ENCODE measurements at places on chromosomes 16 and 17.

GRCh38 chr17:36740157-36740556 is 138.8 kb downstream of the MRM1 start:
- DNase-seq, result no peak

- DNase-seq, result no peak
These were observed 4.5 kb upstream of the PYCR1 start for GRCh38 chr17:81941484-81942166.

GRCh38 chr17:40485851-40486521 is 15.4 kb downstream of the TNS4 start:
- DNase-seq, result no peak

DNA sequence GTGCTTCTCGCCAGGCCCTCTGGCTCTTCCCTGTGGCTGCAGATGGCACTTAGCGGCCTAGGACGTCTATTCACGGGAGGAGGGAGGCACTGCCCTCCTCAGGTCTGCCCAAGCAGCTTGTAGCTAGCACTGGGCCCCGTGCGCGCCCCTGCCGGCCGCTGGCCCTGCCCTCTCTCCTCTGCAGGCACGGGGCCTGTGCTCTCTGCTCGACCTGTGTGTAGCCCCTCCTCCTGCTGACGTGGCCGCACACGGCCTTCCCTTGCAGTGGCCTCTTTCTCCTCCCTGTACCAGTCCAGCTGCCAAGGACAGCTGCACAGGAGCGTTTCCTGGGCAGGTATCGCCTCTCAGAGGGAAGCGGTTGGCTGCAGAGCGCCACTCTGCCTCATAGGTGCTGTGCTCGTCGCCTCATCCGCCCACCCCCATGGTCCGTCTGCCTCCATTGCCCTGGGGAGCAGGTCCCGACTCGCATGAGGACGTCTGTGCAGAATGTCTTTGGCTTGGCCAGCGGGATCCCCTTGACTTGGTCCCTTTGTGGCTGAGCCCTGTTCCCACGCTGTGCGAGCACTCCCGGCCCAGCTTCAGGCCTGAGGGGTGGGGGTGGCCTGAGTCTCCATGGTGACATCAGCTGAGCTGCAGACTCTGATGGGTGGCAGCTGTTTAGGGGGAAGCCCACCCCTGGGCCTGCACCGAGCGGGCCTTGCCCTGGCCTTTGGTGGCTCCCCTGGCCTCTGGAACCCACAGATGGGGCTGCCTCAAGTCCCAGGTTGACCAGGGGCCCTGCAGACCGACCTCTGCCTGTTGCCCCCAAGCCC is 34.6 kb downstream of the TSC2 start:
- no peak for DNase-seq

- DNase-seq, result no peak
These were observed 182.6 kb downstream of the C16orf78 start for GRCh38 chr16:49556249-49556605.

DNA sequence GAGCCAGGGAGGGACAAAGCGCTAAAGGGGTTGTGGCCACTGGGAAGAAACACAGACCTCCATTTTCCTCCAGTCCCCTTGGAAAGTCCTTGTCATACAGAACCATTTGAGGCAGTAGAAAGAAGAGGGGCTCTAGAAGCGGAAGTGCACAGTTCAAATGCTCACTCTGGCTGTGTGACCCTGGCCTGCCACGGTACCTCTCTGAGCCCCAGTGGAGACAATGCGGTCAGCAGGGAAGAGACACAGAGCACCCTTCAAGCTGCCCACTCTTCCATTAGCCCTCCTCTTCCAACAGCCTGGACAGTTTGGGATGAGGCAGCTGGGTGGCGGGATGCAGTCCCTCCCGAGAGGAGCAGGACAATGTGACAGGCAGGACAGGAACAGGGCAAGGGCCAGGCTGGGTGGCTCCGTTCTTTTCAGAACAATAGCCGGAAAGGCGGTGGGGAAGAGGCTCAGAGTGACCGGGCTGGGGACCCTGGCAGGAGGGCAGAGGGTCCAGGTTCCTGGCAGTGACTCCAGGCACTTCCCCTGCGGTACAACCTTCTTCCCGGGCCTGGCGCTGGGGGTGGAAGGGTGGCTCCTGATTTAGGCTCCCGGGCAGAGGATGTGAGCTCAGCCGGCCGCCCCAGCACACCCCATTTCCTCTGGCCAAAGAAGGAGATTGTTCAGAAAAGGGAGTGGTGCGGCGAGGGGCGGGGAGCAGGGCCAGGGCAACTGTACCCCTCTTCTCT is 5.6 kb downstream of the CASKIN2 start:
- no peak for DNase-seq

DNA sequence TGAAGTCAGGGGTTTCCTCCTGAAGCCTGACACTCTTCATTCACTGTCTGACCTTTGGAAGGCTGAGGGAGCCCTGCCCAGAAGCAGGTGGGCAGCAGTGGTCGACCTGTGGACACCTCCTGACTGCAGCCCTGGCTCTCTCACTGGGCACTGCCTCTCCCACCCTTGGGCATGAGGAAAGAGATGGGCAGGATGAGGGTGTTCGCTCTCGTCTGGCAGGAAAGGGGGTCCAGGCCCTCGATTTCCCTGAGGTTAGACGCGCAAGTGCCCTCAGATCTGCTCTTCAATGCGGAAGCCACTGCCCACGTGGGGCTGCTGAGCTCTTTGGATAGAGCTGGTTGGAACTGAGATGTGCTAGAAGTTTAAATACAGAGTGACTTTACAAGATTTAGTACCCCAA is 171.9 kb downstream of the AHSP start:
- DNase-seq, result no peak

DNA sequence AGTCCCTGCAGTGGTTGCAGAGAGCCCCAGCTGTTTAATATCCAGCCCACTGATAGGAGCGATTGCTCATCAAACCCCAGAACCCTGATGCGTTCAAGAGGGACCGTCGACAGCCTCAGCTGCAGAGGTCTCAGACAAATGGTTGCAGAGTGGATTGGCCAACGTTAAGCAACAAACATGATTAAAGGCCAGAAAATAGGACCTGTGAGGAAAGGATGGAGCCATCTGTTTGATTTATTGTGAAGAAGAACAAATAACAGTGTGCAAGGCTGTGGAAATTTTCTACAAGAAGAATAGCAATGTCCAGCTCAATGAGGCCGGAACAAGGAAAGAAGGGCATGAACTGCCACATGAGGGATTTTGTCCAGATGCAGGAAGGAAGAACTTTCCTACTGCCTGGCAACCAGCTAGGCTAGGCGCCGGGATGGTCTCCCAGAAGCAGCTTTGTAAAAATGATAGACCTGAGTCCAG is 138.4 kb upstream of the DNAH9 start:
- DNase-seq, result no peak

- no peak for DNase-seq
These were observed 163.5 kb upstream of the ZNF267 start for GRCh38 chr16:31710134-31710533.

DNA sequence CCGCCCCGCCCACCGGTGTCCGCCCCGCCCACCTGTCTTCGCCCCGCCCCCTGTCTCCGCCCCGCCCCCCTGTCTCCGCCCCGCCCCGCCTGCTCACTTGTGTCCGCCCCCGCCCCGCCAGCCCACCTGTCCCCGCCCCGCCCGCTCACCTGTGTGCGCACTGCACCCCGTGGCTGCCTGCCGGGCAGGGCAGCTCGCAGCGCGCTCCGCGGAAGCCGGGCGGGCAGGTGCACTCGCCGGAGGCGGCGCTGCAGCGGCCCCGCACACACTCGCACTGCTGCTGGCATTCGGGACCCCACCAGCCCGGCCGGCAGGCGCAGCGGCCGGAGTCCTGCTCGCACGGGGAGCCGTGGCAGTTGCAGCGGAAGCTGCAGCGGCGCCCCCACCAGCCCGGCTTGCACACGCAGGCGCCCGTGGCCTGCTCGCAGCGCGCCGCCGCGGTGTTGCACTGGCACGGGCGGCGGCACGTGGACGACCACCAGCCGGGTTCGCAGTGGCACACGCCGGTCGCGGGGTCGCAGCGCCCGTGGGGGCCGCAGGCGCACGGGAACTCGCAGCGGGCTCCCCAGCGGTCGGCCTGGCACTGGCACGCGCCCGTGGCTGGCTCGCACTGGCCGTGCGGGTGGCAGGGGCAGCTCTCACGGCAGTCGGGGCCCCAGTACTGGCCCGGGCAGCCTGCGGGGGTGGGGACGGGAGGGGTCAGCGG is 2.1 kb downstream of the SCARF1 start:
- DNase-seq, result no peak

- no peak for DNase-seq
These were observed 34.5 kb downstream of the YWHAE start for GRCh38 chr17:1365445-1366039.

DNA sequence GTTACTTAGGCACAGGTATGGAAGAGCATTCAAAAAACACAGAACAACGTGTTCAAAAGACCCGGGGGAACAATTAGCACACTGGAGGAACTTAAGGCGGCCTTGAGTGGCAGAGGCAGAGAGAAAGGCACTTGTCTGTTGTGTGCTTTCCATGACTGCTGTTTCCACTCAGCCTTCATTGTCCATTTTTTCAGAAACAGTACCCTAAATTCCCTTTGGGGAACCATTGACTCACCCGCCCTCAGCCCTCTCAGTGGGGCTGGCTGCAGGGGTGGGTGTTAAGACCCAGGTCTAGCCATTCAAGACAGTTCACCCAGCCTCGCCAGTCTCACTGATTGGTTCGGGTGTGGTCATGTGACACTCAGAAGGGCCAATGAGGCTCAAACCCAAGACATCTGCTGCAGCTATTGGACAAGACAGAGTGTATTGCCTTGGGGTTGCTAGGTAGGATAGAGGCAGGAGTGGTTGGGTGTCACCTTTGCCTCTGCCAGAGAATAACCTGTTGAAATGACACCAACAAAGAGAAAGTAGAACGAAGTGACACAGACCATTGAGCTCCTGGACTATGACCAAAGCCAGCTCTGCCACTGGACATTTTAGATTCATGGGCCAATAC is 19.6 kb upstream of the CEP20 start:
- no peak for DNase-seq

- no peak for DNase-seq
These were observed 58.1 kb upstream of the CBFA2T3 start for GRCh38 chr16:89034971-89035668.

DNA sequence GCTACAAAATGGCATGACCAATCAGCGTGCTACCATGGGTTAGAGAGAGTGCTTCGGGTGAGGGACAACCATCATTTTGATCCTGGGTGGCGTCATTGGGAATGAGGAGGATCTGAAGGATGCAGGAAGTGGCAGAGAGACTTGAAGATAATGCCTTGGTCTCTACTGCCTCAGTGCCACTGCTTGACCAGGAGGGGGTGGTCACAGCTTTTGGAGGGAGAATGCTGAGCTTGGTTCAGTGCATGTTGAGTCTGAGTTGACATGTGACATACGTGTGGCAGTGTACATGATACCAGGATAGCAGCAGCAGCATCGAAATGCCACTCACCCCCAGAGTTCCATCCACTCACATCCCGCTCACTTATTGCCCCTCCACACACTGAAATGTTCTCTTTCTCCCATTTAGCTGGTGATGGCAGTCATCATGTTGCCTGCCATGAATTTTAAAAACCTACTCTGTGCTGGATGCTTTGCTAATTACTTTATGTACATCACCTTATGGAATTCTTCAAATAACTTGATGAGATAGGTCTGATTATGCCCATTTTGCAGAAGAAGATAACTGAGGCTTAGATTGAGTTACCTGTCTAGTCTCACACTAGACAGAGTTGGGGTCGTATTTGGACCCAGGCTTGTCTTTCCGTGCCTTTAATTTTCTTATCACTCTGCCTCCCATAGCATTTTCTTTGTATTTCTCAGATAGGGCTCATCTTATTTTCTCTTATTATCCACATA is 36.7 kb downstream of the ARSG start:
- no peak for DNase-seq

- no peak for DNase-seq
These were observed 33.2 kb upstream of the PEMT start for GRCh38 chr17:17624741-17625140.

GRCh38 chr17:34252095-34252443 is 3.0 kb upstream of the CCL2 start:
- DNase-seq, result peak; percentile 29

- DNase-seq, result no peak
These were observed 358.7 kb downstream of the SLC39A11 start for GRCh38 chr17:72733619-72734282.

DNA sequence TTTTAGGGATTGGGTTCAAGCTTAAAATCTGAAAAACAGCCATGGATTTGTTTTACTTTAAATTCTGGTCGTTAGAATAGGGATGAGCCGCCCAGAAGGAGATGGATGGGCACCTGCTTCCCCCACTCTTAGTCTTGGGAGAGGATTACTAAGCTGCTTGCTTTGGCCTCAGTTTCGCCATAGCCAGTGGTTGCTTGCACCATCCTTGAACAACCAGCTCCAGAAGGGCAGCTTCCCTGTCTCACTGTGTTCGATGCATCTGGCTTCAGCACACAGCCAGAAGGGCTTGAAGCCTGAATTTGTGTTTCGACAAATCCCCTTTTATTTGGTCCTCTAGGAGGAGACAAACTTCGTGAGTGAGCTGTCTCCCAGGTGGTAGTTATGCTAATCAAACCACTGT is 7.1 kb downstream of the CYB5D2 start:
- DNase-seq, result no peak

DNA sequence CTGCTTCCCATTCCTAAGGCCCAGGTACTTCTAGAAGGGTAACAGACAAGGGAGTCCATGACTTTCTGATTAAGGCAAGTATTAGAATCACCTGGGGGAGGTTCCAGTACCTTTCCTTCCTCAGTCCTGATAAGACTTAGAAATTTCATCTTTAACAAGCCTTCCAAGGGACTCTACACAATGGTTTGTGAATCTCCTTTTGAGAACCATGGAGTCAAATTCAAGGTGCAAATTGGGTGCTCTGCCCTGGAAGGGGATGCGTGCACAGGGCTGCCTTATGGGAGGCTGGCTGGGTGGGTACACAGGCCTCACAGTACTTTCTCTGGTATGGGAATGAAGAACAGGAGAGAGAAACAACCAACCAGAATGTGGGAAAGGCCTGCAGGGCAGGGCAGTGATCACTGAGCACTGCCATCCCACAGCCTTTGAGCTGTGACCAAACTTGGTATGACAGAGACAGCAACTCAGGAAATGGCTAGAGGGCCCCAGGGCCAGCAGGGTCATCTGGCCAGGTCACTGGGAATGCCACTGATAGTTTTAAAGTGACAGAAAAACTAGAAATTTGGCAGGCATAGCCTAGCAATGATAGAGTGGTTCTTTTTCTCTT is 3.6 kb upstream of the TMIGD1 start:
- DNase-seq, result no peak

DNA sequence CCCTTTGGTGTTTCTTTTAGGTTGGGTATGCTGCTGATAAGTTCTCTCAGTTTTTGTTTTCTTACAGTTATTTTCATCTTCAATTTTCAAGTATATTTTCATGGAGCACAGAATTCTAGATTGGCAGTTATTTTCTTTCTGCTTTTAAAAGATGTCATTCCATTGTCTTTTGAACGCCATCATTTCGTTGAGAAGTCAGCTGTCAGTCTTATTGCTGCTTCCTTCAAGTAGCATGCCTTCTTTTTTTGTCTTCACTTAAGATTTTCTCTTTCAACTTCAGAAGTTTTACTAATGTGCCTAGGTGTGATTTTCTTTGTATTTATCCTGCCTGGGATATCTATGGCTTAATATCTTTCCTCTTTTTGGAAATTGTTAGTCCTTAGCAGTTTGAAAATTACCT is 262.2 kb upstream of the PMFBP1 start:
- no peak for DNase-seq

Data from KG1 (cell line).